ENCODE measurements at places on chromosomes 3 and 15.

- no peak for DNase-seq
Measured at GRCh38 chr15:77470235-77470634, 49.5 kb downstream of the HMG20A start.

DNA sequence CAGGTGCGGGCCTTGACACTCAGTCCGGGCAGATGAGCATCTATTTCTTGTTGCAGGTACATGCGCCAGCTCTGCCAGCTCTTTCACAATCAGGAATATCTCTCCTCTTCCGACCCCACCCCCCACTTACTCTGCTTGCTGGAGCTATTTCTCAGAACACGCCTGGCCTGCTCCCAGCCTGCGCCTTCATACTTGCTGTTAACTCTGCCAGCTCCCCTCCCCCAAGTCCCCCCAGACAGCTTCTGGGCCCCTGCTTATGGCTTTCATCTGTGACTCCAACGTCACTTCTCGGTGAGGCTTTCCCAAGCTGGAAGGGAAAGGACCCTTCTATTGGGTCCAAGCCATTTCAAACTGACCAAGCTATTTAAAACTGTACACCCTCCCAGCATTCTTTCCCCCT lies 15.2 kb downstream of the MAGEF1 start:
- DNase-seq, result no peak

DNA sequence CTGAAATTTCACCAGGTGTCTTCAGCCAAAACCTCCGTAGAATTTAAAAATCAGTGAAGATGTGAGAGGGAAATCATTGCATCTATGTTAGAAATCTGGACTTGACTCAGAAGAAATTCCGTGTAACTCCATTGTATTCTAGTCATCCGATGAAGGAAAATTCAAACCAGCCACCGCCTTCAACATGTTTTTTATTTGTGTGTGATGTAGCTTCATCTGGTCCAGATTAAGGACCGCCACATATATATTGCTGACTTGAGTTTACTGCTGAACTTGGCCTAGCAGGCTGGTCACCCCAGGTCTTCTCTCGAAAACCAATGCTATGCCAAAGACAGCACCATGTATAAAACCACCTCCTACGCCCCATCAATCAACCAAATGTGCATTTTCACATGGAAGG lies 120.9 kb downstream of the FOXP1 start:
- DNase-seq, result no peak

DNA sequence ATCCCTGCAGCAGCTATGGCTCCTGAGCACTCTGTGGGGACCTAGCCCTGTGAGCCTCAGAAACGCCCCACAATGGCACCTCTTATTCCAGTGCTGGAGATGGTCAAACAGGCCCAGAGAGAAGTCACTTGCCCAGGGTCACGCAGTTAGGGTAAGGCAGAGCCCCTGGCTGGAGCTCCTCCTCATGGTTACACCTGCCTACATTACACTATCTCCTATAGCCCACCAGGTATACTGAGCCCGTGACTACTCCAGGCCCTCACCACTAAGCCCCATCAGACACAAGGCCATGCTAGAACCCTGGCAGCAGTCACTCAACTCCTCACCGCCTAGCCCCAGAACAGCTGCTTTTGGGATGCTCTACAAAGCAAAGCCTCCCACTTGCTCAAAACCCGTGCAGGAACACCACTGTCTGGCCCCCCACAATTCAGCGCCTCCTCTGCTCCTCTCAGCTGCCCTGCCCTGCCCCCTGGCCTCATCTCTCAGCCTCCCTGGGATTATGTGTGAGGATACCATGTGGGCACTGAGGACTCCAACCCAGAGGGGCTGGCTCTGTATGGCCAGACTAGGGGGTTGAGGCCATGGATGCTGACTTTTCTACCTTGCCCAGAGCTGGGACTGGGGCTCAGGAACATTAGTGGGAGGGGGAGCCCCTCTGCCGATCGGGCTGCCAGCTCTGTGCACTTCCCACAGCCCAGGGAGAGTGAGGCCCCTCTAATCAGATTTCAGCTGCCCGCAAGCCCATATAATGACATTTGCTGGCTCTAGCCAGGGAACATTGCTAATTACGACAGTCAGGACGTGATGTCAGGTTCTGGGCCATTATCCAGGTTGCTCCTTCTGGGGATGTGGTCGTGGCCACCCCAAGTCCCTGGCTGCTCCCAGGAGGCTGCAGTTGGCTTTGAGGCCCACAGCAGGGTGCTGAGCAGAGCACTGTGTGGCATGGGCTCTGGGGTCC lies 4.0 kb downstream of the NT5DC2 start:
- no peak for DNase-seq

DNA sequence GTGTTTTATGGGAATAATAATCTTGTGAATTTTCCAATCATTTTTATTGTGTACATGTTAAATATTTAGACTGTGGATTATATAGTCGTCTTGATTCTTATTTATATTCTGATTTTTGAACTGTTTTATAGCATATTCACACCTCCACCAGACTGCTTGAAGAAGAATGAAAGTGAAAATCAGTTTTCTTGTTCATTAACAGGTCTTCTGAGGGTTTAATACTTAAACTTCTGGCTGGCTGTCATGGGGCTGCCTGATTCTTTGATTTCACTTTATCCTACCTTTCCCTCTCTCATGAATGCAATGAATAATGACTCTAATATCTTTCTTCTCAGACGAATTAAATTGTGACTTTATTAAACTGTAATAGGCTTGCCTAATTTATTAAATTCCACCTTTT lies 56.2 kb downstream of the ATP2C1 start:
- DNase-seq, result no peak

DNA sequence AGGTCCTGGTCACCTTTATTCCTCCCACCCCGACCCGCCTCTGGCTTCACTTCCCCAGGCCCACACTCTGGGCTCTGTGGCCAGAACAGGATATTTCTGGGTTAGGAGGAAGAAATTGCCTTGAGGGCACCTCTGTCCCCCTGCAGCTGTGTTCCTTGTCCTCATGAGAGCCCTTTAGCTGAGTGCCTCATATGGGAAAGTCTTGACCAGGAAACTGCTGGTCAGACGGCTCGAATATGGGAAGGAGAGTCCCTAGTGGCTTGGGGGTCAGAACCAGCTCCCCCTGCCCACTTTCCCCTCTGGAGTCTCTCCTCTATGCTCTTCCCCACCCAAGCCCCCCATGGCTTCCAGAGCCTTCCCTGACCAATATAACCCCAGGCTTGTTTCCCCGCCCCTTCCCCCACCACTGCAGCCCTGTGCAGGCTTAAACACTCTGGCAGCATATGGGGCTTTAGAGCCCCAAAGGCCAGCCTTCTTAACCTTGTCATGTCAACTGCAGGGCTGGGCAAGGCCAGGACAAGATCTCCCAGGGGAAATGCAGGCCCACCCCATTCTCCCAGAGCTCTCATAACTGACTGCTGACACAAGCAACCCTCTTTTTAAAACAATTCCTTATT lies 36.4 kb downstream of the SEC22C start:
- no peak for DNase-seq

- no peak for DNase-seq
Measured at GRCh38 chr3:133963657-133964396, 65.9 kb downstream of the SLCO2A1 start.

- DNase-seq, result no peak
Measured at GRCh38 chr15:78406016-78406585, 31.9 kb upstream of the IREB2 start.

DNA sequence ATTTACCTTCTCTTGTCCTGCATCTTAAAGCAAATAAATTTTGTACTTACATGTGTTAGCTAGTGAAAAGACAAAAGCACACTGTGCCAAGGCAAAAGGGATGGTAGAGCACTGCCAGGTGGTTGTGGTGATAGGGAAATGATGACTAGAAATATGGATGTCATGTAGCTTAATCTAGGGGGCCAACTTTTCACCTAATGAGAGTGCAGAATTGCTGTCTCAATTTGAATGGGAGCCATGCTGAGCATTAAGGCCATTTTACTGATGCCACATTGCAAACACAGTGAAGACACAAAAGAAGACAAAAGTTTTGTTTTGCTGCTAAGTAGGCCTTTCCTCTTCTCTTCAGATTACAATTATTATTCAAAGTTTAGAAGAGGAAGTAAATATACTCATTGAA lies 274.7 kb downstream of the PDCD6IP start:
- no peak for DNase-seq

DNA sequence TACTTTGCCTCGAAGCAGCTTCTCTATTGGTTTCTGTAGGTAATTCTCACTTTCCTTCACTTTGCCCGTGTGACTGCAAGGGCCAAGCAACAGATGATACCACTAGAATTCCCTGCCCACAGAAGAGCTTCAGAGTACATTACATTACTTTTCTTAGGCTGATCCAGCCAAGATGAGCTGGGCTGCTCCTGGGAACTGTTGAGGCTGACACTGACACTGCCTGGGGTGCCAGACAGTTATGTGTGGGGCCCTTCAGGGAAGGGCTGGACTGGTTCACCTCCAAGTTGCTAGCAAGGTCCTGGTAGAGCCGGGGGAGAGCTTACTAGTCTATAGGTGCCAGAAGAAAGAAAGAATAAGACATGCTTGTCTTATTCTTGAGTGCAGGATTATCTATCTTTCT lies 19.0 kb downstream of the GORASP1 start:
- no peak for DNase-seq

DNA sequence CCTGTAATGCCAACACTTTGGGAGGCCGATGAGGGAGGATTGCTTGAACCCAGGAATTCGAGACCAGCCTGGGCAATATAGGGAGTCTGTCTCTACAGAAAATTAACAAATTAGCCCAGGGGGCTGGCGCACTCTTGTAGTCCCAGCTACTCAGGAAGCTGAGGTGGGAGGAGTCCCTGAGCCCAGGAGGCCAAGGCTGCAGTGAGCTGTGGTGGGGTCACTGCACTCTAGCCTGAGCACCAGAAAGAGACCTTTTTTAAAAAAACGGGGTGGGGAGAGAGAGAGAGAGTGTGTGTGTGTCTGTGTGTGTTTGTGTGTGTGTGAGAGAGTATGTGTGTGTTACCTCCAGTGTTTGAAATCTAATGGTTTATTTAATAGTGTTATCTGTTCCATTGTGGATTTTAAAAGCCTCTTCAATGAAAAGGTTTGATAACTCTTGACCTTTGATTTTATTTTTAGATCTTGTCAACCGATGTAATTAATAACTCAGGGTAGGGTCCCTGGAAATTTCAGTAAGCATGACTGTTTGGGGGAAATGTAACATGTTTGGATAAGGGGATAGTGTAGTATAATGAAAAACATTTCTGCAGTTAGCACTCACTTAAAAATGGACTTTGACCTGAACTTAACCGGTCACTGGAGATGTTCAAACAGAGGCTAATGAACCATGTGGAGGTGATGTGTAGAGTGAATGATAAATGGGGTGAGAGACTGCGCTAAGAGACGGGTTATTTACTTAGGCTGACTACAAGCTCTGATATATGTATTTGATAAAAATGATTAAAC lies 29.7 kb downstream of the LRCH3 start:
- no peak for DNase-seq

- no peak for DNase-seq
Measured at GRCh38 chr3:68860916-68861315, 71.4 kb downstream of the TAFA4 start.

DNA sequence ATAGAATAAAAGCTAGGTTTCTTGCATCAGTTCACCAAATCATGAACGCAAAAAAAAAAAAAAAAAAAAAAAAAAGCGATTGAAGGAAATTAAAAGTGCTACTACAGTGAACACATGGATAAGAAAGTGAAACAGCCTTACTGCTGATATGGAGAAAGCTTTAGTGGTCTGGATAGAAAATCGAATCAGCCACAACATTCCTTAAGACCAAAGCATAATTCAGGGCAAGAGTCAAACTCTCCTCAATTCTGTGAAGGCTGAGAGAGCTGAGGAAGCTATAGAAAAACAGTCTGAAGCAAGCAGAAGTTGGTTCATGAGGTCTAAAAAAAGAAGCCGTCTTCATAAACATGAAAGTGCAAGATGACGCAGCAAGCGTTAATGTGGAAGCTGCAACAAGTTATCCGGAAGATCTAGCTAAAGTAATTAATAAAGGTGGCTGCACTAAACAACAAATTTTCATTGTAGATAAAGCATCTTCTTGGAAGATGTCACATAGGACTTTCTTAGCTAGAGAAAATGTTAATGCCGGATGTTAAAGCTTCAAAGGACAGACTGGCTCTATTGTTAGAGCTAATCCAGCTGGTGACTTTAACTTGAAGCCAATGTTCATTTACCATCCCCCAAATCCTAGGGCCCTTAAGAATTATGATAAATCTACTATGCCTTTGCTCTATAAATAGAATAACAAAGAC lies 19.2 kb downstream of the P3H2 start:
- DNase-seq, result no peak

DNA sequence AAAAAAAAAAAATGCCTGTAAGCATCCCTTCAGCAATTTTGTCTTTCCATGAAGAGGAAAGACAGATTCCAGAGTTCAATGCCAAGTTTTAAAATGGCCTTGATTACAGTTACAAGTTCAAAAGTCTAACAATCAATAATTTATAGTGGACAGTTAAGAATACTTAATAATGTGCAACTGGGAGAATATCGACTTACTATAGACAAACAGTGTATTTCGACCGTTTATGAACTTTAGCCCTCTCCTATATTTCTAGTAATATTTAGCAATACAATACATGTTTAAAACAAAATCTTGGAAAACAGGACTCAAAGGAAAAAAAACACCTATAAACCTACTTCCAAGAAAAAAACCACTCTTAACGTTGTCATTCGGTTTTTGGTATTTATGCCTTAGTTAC lies 1.5 kb downstream of the PBRM1 start:
- no peak for DNase-seq

DNA sequence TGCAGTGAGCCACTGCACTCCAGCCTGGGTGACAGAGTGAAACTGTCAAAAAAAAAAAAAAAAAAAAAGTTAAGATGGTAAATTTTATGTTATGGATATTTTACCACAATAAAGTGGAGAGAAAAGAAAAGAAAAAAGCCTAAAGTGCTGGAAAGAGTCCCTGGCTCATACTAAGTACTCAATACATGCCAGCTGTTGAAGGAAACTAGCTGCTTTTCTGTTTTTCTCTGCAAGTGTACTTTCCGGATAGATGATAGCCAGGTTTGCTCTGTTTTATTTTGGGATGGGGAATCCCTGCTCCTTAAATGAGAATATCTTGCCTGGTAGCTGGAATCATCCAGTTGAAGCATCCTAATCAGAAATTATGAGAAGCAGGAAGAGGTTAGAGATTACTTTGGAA lies 10.9 kb downstream of the EID1 start:
- no peak for DNase-seq

GRCh38 chr15:61275901-61276300 lies 46.8 kb upstream of the RORA start:
- no peak for DNase-seq

DNA sequence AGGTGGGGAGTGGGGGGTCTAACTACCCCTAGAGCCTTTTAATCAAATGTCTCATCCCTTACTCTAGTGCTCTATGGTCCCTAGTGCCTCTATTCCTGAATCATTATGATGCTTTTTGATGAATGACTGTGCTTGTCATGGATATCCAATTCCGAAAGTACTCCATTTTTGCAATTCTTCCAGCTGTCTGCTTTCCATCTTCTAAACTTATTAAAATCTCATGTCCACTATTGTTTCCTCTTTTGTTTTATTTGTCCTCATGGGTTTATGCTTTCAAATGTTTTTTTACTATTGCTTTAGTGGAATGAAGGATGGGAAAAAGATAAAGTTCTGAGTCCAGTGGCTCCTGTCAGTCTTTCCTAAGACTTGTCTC lies 77.2 kb upstream of the KCNMB2 start:
- no peak for DNase-seq

Measured in AG09309 (cell line).